Activated CD4-positive, alpha-beta T cell treated with anti-CD3 and anti-CD28 coated beads, Interleukin-2, amount 50 U/mL, for 16 hours (primary cell): ENCODE measurements at places on chromosomes 5 and 9.

DNA sequence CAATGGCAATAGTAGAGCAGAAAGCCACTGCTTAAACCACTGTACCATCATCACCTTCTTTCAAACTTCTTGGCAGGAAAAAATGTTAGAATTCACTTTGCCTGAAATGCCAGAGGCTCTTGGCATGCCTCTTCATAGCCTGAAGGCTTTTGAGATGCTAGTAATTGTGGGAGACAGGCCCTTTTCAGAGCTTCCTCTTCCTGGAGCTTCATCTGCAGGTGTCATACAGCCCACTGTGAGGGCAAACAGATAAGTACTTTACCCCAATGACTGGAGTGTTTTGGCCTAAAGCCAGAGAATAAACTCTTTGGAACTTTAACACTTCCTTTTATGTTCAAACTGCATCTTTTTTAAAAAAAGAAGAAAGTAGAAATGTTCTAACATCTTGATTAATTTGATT, 81.3 kb upstream of the TMEM171 start:
- DNase-seq = no peak

DNA sequence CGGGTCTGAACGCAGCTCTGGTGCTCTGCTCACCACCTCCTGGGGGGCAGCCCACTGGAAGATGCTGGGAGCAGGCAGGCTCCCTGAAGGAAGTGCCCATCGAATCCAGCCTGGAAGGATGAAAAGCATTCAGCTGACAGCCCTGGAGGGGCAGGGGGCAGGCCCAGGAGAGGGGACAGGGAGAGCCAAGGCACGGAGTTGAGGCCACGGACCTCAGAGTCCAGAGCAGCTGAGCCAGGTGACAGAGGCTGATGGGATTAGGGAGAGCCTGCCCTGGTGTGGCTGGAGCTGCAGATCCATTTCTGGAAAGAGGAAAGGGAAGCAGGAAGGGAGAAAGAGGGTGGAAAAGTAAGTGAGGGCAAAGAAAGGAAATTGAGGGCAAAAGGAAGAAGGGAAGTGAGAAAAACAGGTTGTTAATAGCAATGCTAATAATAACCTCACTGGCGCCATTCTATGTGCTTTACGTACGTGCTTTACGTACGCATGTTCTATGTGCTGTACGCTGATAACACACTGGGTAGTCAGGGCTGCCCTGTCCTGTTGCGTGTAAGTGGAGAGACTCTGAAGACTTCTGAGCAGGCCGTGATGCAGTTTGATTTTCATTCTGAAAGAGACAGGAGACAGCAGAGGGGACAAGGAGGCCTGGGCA, 52.6 kb downstream of the LMX1B start:
- DNase-seq = no peak

DNA sequence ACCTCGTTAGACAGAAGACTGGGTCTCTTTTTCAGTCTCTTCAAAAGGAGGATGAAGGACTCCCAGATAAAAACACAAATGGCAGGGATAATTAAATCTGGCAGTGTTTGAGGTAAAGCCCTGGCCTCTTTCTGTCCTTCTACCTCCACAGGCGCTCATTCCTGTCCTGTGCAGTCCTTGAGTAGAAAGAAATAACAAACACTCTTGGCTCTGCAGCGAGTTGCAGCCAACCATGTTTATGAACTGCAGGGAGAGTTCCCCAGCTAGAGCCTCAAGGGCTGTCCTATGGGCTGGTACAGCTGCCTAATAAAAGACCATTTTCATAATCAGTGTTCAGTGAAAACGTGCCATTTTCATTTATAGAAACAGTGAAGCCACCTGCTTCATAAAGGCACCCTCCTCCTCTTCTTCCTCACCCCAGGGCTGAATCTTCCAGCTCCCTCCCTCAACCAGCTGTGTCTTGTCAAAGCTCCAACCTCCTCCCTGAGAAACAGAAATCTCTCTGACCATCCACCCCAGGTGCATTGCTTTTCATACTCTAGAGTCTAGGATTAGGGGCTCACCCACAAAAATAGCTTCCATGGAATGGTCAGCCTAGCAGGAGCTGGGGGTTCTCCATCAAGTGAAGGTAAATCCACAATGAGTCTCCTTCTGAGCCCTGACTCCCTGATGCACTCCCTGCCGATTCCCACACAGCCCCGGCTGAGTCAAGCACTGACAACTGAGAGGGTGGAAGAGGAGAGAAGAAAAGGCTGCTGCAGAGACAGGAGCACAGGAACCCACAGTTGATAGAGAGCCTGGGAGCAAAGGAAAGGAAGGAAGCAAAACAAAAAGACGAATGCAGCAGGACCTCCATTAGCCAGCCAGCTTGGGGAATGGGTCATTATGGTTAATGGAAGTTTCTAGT, 150.7 kb downstream of the CMYA5 start:
- no peak for DNase-seq

GRCh38 chr9:83444110-83444509, 94.1 kb downstream of the FRMD3 start:
- DNase-seq = no peak

DNA sequence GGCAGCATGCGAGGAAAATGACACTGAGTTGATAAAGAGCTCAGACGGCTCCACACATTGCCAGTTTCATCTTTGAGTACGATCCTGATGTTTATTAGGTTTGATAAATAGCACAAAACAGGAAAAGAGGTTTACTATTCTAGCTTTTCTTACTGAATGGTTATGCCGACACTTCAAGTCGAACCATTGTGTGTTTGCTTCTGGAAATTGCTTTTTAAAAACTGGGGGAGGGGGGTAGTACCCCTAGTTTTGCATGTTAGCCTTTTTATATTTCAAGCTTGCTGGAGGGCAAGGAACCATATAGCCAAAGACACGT, 5.2 kb downstream of the PTCH1 start:
- no peak for DNase-seq

- no peak for DNase-seq
Observed at GRCh38 chr5:131997026-131997726, 14.3 kb downstream of the ACSL6 start.

GRCh38 chr9:17018540-17019196, 116.2 kb upstream of the CNTLN start:
- DNase-seq = no peak

DNA sequence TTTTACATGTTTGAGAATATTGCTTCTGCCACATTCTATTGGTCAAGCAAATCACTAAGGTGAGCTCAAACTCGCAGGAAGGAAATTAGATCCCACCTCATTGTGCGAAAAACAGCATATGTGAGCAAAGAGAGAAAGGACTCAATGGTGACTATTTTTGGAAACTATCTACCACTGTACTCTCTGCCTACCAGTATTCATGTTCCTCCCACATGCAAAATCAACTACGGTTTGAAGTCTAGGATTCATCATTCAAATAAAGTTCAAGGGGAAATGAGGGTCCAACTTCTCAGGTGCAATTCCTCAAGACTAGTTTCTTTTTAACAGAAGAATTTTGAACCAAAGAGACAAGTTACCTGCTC, 60.6 kb downstream of the FAM174A start:
- no peak for DNase-seq

DNA sequence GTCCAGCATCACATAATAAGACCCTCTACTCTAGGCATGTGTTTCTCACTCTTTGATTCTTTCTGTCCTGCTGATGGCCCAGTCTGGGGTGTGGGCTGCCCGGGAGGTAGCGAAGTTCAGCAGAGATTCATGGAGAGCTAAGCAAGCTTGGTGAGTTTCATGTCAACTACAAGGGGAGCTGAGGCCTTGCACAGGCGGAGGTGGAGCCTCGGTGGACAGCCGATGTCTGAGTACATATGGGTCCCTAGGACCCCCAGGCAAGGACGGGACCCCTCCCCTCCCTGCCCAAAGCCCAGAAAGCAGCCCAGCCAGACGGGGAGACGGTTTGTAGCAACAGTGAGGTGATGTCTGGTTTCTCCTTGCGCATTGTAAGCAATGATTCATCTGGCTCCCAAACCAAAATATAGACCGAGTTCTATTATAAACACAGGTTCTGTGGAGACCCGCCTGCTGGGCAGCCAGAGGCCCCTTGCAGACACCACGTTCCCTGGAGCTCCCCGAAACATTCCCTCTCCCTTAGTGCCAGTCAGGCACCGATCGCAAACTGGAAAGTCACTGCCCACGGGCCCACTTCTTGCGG, 45.5 kb downstream of the COL27A1 start:
- DNase-seq = no peak

- DNase-seq = no peak
Observed at GRCh38 chr5:145960848-145961600, 24.6 kb downstream of the SH3RF2 start.

DNA sequence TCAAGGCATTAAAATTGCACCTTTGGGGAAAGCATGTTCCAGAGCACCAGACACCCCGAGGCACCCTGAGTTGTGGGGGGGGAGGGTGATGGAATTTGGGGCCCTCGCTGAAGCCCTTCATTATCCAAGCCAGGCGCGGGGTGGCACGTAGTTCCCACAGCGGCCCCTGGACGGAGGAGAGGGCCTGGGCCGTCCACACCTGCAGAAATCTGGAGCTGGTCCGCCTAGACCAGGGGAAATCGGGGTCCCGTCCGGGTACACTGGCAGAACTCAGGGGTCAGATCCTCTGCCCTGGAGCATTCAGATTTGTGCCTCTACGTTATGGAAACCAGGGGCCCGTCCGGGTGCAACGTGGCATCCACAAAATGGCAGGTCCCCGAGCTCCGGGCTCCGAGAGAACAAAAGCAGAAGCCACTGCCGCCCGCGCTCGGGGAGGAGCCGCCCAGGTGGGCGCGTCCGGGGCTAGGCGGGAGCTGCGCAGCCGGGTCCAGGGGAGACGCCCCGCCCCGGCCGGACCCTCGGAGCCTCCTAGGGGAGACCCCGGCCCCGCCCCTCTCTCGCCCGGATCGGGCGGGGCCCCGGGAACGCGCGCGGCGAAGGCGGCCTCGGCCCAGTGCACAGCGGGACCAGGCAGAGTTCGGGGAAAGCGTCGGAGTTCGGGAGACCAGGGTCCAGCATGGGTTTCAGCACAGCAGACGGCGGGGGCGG, at the start of gene PLEKHG4B:
Gene PLEKHG4B, plus strand, starts transcription at position 613 of the 708 bp plus-strand sequence. Its CDS starts 64 bp downstream, at position 677.
- DNase-seq = no peak

DNA sequence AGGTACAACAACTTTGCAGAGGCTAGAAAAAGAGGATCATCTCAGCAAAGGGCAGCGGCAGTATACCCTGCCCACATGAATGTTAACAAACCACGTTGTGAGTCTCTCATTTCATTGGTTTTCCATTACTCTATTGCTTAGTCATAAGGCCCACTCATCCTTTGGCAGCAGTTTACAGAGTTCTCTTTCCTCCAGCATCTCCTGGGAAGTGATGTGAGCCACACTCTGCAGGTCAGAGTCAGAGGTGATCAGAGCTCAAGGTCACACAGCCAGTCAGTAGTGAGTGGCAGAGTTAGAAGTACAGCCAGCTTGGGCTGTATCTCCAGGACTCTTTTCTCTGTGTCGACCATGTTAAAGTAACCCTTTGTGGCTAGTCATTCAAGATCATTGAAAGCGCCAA, 599.6 kb upstream of the GRAMD2B start:
- DNase-seq = no peak

GRCh38 chr5:26310415-26310814, 728.0 kb downstream of the CDH9 start:
- no peak for DNase-seq

DNA sequence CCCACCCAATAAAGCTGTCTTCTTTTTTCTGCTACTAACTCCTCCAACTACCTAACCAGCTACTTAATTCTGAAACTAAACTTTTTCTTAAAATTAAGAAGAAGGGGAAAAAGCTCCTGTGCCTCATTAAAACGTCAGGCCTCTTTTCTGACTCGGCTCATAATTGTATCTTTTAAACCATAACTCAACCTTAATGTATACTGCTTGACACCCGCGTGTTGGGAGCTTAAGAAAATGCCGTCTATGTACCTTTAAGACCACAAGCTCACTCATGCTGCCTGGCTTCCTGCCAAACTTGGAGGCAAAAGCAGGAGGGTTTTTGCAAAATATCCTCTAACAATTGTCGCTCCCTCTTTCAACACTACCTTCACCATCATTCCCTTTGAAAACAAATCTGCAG, 5.0 kb downstream of the EBF1 start:
- peak; percentile 14 for DNase-seq

- peak; percentile 45 for DNase-seq
Observed at GRCh38 chr5:75681125-75681830, 36.0 kb downstream of the POC5 start.

GRCh38 chr9:124214596-124215367, 43.0 kb upstream of the NEK6 start:
- no peak for DNase-seq

GRCh38 chr5:94544875-94545547, 73.4 kb downstream of the KIAA0825 start:
- DNase-seq = no peak

DNA sequence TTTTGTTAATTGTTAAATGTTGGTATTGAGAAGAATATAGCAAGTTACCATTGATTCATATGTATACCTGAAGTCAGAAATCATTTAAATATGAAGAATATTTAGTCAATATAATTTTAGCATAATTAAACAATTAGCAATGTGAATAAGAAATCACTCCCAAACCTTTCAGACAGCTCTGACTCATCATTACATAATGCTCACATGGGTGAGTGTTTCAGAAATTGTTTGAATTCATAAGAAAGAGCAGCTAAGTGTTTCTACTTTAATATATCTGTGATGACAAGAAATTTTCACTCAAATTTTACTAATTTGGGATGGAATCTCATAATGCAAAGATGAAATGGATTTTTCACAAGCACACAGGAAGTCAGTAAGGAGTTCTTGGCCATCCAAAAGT, 42.0 kb upstream of the CDC42SE2 start:
- no peak for DNase-seq

GRCh38 chr9:27181381-27181780, 72.4 kb downstream of the TEK start:
- DNase-seq = no peak

DNA sequence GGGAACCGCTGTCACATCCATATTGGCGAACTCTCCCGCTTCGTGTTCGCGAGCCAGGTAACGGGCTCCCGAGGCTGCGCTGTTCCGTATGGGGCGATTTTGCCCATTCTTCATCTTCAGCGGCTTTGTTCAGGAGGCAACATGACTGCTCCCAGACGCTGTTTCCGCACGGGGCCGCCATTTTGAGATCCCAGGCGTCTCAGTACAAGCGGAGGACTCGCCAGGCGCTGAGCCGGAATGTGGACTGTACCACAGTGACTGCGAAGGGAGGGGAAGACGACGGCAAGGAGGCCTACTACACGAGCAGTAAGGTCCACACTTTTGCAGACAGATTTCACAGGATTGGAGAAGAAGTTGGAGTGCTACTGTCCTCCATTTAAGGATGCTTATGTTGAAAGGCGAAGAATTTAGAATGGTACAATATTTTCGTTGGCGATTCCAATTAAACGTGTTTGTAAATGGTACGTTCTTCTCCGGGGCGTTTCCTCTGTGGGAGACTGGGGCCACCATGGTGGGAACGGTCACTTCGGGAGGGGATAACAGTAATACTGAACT, 41.6 kb upstream of the ZNF300 start:
- DNase-seq = no peak

- no peak for DNase-seq
Observed at GRCh38 chr5:179114756-179115155, 54.6 kb downstream of the ZNF354C start.

- DNase-seq = no peak
Observed at GRCh38 chr5:74116266-74116665, 490.3 kb downstream of the ARHGEF28 start.

- DNase-seq = no peak
Observed at GRCh38 chr9:127264462-127265219, at the start of gene GARNL3. Gene GARNL3, plus strand, starts transcription at chr9:127264774. Its CDS starts 104 bp downstream, at chr9:127264878.

GRCh38 chr5:15904899-15905830, 274.4 kb downstream of the MARCHF11 start:
- DNase-seq = no peak
